Stimulated activated CD8-positive, alpha-beta memory T cell treated with anti-CD3 and anti-CD28 coated beads, Interleukin-2, amount 100 ng/mL, for 1 hour (primary cell): ENCODE measurements at places on chromosomes 6 and 20.

- no peak for DNase-seq
Observed at GRCh38 chr20:33940666-33941065, 53.0 kb upstream of the RALY start.

GRCh38 chr20:14581731-14582130 lies 244.3 kb upstream of the FLRT3 start:
- DNase-seq = no peak

DNA sequence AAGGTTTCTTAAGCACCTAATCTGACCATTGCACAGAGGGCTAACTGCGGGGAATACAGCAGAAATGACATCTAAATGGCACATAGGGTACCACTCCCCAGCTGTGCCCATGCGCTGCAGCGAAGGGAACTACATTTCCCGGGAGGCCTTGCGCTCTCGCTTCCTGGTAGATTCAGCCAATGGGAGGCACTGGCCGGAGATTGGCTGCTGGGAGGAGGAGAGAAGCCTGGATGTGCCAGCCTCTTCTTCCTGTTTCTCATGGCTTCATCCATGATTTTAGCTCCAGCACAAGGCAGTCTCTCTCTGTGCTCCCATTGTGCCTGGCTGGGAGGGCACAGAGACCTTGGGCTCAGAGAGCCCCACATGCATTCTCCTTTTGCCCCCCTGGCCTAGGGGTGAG lies 101.7 kb upstream of the FOXA2 start:
- no peak for DNase-seq

GRCh38 chr6:3119040-3119723 lies 671 bp downstream of the BPHL start:
- DNase-seq = no peak

- no peak for DNase-seq
Observed at GRCh38 chr6:67916399-67916798, 718.7 kb upstream of the ADGRB3 start.

DNA sequence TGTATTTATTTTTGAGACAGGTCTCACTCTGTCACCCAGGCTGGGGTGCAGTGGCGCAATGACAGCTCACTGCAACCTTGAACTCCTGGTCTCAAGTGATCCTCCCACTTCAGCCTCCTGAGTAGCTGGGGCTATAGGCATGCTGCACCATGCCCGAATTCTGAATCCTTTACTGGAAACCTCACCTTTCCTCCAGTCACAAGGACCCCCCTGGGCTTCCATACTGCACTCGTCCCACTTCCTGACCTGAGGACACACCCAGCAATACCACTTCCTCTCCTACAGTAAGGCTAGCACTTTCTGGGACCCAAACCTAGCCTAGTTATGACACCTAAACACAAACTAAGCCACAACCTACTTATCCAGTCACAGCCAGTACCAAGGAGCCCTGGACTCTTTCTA lies 68.2 kb downstream of the FAM217A start:
- no peak for DNase-seq

GRCh38 chr6:658244-658643 lies 1.3 kb upstream of the HUS1B start:
- no peak for DNase-seq

- peak; percentile 10 for DNase-seq
Observed at GRCh38 chr20:24148372-24148771, 159.8 kb upstream of the GGTLC1 start.
